Frontal cortex (tissue), 4 donors: ENCODE measurements at places on chromosomes 3 and 15.

DNA sequence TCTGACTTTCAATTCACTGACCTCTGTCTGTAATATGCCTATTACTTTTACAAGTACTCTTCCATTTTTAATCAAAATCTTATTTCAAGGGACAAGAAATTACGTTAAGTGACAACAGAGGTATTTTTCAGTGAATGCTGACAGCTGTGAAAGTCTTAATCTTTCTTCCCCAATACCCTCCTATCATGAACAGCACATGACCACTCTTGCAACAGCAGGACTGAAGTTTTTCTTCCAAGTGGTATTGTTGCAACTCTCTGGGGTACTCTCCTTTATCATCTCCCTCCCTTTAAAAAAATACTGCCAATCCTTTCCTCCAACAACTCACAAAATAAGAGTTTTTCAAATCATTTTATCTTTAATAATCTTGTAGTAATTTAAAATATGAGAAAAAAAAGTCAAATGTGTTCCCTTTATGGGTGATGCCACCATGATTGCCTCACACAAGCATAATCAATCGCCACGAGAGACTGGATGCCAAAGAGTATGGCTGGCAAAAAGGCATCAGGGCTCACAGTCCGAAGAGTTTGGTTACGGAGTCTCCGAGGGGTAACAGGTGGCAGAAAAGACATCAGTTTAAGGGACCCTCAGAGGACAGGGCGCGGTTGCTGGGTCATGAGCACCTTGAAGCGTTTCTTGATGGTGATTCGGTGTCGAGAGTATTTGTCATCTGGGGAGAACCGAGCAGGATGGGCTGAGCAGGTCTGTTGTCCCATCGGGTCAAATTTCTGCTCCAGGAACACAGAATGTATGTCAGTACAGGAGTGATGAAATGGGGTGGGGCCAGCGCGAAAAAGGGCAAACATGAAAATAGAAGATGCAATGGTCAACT, 1.3 kb downstream of the NOP10 start:
- no peak for DNase-seq

DNA sequence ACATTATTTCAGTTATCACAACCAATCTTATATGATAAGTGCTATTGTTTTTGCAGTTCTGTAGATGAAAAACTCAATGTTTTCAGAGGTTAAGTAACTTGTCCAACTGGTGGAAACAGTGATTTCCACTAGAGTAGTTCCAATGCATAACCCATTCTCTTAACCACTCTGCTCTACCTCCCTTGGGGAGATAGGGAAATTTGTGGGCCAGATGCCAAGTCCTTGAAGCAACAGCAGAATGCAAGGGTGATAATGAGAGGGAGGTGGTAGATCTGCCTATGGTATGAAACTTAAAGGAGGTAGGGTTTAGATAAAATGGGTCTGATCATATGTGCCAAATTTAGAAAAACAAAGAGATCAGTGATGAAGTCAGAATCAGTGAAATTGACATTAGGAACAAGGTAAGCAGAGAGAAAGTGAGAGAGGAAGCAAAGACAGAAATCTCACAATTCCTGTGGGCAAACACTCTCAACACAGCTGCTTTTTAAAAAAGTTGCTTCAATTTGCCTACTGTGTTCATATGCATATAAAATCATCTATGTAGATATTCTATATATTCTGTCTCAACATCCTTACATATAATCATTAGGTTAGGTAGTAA, 50.5 kb upstream of the UBP1 start:
- no peak for DNase-seq

DNA sequence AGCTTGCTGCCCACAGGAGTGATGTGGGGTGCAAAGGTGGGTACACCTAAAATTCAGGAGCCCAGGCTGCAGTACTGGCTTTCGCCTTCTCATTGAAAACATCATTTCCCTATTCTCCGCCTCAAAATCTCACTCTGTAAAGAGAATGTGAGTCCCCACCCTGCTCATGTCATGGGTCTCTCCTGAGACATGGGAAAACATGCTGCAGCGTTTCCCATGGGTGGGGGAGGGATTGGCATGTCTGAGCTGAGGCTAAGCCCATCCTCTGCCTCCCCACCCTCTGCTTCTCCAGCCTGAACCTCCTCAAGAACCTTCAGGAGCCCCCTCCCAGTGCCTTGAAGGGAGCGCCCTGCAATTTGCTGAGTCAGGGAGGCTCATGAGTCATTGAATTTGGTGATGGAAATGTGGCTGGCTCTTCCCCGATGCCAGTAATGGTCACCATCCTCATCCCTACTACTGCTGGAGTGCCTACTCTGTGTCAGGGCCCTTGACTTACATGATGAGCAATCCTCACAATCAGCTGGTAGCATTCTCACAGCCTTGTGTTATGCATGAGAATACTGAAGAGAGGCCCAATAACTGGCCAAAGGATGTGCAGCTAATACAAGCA, 28.8 kb downstream of the WNT5A start:
- DNase-seq, result no peak

DNA sequence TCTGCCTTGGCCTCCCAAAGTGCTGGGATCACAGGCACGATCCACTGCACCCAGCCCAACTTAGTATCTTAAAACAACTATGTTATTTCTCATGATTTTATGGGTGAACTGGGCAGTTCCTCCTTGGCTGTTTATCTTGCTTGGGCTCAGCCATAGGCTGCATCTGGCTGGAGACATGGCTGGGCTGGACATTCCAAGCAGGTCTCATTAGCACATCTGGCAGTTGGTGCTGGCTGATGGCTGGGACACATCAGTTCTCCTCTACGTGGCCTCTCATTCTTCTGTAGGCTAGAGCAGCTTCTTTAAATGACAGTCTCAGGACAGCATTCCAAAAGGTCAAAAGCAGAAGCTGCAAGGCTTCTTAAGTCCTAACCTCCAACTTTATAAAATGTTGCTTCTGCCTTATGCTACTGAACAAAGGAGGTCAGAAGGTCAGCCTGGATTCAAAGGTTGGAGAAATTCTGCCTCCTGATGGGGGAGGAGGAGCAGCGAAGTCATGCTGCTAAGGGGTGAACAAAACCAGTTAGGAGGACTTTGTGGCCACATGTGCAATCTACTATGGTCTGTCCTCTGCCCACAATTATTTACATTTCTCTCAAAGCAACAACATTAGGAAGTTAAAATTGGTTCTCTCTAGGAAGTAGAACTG, 144.0 kb downstream of the AQP9 start:
- DNase-seq, result no peak

GRCh38 chr3:37949866-37950265, 40.7 kb upstream of the VILL start:
- DNase-seq, result no peak

- DNase-seq, result peak; percentile 57
Observed at GRCh38 chr3:46900007-46900292, 22.4 kb downstream of the PTH1R start.

GRCh38 chr3:13276438-13277195, 143.5 kb downstream of the NUP210 start:
- peak; percentile 33 for DNase-seq

DNA sequence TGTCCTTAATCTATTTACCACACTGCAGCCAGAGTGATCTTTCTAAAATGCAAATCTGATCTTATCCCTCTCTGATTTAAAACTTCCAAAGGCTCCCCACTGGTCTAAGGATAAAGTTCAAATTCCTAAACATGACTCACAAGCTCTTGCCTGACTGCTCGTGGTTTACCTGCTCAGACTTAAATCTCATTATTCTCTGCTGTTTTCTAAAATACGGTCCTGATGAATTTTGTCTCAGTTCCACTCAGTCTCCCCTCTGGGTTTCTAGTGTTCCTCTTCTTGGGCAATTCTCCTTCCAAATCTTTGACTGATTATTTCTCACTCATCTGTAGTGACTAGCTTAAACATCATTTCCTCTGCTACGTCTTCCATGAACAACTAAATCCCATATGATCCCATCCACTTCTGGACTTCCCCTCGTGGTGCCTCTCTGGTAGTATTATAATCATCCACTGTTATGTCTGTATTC, 108.3 kb downstream of the P3H2 start:
- DNase-seq, result no peak

DNA sequence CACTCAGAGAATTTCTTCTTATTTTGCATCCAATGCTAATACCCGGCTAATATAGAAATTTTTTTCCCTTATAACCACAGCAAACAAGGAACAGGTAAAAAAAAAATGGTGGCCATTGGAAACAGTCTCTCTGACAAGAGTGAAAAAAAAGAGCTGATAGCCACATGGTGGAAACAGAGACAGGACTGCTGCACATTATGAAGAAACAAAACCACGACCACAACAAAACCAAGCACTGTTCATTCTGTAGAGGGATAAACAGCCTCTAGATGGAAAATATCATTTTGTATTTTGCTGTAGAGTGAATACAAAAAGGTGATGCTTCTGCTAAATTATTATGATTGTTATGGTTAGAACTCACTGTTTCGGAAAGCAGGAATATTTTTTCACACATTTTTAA, 686.2 kb downstream of the NLGN1 start:
- DNase-seq, result no peak

GRCh38 chr3:103601666-103602065, 1166.9 kb downstream of the ZPLD1 start:
- DNase-seq, result no peak

DNA sequence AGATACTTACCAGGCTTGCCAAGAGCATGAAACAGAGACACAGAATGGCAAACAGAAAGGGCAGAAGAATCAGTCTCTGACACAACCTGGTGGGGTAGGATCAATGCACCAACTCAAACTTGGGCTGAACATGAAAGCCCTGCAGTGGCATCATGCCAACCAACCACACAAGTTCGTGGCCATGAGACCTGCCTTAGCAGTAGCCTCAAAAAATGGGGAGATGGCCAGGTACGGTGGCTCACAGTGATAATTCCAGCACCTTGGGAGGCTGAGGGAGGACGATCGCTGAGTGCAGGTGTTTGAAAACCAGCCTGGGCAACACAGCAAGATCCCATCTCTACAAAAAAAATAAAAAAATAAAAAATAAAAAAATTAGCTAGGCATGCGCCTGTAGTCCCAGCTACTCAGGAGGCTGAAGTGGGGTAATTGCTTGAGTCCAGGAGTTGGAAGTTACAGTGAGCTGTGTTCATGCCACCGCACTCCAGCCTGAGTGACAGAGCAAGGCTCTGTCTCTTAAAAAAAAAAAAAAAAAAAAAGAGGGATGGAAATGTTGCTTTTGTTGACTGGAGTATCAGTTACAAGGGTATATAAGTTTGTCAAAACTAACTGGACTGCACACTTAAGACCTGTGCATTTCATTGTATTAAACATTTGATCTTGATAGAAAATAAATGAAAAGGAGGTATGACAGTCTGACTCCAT, 93.4 kb downstream of the XXYLT1 start:
- no peak for DNase-seq

GRCh38 chr15:95610945-95611344, 719.6 kb upstream of the NR2F2 start:
- DNase-seq, result no peak

- DNase-seq, result no peak
Observed at GRCh38 chr3:69197455-69197854, 75.1 kb upstream of the LMOD3 start.

GRCh38 chr3:23739536-23739935, 66.2 kb upstream of the UBE2E1 start:
- no peak for DNase-seq

GRCh38 chr3:66709532-66709931, 208.7 kb upstream of the LRIG1 start:
- no peak for DNase-seq

GRCh38 chr3:152825566-152825965, 9.4 kb upstream of the P2RY1 start:
- DNase-seq, result no peak

DNA sequence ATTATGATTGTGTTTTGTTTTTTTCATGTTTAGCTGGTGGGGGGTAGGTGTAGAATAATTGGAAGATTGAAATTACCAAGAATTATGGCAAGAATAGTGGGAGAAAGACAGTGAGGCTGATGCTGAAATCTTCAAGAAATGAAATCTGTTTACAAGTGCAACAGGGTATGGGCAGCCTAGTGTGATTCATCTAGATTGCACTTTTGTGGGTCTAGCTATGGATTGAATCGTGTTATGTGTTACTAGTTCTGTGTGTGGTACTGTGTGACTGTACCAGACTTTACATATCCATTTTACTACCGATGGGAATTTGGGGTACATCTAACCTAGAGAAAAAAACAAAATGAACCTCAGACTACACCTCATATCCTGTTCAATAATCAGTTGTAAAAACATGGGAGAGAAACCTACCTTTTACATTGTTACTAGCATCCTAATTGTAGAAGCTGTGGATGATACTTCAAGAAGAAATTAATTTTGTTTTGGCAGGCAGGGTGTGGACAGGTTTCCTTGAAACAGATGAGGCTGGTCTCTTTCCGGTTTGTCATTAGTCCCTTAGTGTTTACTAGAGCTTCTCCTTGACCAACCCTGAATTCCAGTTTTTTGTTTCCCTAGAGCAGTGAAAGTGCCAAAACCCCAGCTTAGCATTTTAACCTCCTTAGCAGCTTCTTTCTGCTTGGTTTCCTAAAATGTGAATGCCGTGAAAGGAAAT, 47.9 kb downstream of the OPA1 start:
- DNase-seq, result no peak

DNA sequence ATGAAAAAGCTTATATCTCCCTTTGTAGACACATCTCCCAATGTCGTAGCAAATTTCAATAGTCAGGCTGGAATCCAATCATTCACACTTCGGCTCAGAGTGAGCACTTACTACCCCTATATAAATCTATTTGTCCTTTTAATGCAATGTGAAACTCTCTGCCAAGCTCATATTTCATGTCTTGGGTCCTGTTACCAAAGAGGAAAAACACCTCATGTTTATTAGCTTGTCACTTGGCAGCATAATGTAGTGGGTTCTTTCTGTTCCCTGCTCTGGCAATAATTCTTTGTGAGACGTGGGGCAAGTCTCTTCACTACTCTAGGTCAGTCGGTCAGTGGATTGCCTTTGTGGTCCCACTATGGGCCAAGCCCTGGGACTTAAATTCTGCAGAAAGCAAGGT, 107.1 kb downstream of the SRGAP3 start:
- DNase-seq, result no peak

GRCh38 chr3:104879919-104880318, 486.8 kb upstream of the ALCAM start:
- DNase-seq, result no peak

GRCh38 chr3:25916321-25916720, 126.4 kb downstream of the OXSM start:
- DNase-seq, result no peak

DNA sequence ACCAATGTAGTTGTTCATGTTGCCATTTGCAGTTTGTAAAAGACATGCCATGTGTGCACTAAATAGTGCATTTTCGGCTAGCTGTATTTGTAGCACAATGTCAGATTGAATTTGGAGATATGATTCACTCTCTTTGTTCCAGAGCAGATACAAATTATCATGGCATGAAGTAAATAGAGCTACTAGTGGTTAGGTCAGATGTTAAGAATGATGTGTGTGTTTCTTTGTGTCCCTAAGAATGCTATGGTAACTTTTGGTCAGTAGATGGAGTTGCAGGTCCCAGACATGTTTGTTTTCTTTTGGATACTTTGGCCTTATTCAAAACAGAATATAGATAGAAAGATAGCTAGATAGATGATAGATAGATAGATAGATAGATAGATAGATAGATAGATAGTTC, 595.8 kb downstream of the NLGN1 start:
- DNase-seq, result peak; percentile 6

GRCh38 chr3:195461594-195462307, 18.9 kb upstream of the ACAP2 start:
- peak; percentile 13 for DNase-seq

GRCh38 chr3:135834465-135834864, 131.1 kb upstream of the PPP2R3A start:
- DNase-seq, result no peak
